Skeletal muscle cell (primary cell): ENCODE measurements at places on chromosomes 16 and 17.

DNA sequence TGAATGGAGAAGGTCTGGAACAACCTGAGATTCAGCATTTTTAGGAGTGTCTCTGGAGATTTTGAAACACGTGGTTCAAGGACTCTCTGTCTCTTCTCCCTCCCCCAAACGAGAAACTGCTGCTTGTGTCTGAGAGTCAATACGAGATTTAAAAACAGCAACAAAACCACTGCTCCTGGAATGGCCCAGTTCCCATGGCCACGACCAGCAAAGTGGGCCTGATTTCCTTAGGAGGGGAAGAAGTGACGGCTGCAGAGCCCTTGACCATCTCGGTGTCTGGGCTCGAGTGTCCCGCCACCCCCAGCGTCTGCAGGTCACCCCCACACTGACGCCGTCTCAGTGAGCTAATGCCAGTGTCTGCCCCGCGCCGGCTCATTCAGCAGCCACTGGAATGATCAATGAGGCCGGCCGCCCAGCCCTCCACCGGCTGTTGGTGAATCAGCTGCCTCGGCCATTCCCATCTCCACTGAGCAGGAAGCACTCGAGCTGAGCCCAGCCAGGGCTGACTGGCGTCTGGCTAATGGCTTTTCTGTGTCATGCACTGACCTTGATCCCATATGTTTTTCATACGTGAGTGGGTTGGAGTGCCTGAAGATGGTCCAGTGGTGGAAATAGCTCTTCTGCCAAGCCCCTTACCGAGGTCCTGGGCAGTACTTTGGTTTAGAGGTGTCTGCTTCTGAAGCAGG lies 151.8 kb downstream of the PITPNC1 start:
- peak; percentile 69 for DNase-seq

DNA sequence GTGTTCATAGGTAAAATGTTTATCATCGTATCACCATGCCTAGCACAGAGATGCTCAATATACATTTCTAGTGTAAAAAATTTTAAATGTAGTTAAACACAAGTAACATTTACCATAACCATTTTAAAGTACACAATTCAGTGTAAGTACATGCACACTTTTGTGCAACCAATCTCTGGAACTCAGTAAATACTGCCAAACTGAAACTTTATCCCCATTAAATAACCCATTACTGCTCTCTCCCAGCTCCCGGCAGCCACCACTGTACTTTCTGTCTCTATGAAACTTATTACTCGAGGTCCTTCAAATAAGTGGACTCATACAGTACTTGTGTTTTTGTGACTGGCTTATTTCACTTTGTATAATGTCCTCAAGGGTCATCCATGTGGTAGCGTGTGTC lies 29.0 kb downstream of the RMI2 start:
- no peak for DNase-seq

DNA sequence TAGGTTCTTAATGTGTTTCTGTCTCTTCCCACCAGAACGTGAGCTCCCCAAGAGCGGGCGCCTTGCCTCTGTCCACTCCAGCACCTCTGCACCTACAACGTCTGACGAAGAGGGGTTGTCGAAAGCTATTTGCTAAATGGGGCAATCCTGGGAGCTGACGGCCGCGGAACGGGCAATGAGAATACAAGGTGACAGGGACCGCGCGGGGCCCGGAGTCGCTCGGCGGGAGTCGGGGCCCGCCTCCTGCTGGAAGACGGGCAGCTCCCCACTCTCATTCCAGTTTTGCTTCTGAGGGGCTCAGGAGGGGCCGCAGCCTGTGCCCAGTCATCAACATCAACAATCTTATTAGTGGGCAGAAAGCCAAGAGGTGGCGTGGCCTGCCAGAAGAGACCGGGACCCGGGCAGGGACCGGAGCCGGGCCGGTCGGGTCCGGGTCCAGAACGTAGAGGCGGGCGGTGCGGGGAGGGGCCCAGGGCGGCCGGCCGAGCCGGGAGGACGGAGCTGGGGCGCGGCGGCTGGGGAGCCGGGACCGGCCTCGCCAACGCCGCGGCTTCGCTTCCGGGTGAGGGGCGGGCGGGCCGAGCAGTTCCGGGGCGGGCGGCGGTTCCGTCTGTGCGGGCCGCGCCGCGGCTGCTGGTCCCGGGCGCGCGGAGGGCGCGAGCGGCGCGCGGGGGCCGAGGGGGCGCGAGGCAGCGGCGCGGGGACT lies at the start of gene MOSMO:
Gene MOSMO, plus strand, starts transcription at position 603 of the 706 bp plus-strand sequence. CDS start 191 bp downstream, outside the sequence.
- DNase-seq = no peak

DNA sequence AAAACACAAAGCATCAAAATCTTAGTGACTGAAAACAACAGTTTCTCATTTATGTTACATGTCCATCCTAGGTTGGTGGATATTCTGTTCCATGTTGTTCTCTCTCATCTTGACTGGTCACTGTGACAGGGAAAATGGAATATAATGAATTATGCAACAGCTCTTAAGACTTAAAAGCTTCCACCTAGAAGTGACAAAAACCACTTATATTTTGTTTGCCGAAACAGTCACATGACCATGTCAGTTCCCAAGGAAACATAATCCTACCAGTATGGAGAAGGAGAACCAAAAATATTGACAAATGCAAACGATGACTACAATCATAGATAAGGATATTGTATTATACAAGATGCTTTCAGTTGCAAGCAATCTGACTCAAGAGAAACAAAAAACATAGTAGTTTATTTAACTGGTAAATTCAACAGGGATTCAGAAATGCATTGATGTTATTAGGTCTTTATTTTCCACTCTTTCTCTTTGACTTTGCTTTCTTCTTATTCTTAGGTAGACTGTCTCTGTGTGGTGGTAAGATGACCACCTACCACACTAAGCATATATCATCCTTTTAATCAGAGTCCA lies 103.8 kb downstream of the SSH2 start:
- DNase-seq = no peak

GRCh38 chr17:1959871-1960544 lies 65.1 kb downstream of the RTN4RL1 start:
- DNase-seq = no peak

DNA sequence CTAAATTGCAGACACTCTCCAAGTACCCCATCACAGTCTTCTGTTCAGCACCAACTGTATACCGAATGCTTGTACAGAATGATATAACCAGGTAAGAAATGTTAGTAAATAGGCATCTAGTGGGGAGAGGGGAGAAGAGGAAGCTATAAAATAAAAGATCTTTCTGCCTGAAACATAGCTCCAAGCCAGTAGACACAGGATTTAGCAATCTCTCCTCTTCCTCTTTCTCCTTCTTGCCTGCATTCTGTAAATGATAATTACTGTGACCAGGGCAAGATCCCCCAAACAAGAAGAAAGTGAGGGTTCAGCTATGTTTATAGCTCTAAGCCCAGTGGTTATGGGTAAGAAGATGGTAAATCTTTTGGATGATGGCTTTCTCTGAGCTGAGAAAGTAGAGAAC lies 17.9 kb downstream of the ACSM3 start:
- no peak for DNase-seq

GRCh38 chr16:23952128-23952970 lies 116.6 kb downstream of the PRKCB start:
- no peak for DNase-seq

DNA sequence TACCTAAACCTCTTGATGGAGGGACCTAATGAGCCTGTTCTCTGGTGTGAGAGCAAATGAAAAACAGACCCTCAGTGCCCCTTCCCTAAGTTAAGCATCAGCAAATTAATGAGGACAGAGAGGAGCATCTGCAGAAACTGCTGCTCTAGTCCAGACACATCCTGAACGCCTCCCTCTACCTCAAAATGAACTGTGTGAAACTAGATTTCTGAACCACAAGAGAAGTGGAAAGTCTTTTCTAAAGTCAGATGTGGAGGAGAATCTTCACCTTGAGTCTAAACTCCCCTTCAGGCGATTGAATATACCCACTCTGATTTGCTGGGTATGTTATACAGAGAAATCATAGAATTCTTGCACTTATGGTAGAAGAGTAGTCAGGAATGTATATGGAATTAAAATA lies 104.4 kb upstream of the AMZ2 start:
- no peak for DNase-seq

- no peak for DNase-seq
Observed at GRCh38 chr16:23803591-23804123, 32.1 kb upstream of the PRKCB start.

DNA sequence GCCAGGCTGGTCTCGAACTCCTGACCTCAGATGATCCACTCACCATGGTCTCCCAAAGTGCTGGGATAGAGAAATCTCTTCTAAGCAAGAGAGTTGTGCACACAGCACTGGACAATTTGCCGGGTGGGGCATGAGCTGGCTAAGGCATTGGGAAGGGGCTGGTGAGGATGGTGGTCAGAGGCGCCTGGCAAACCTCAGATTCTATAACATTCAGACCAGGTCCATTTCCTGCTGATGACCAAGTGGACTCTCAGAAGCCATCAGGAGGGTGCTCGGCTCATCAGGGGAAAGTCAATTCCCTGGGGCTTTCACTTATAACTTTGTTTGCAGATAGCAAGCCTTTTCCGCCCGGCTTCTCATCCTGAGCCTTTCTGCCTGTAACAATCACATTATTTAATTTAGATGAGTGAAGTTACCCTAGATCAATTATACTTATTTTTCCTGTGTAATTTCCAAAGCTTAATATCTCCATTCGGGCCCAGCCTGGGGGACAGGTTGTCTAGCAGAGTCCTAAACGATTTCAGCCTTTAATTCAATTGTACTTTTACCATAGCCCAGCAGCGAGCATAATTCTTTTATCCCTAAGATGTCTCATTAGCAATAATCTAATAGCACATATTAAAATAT lies 15.0 kb upstream of the SLC6A2 start:
- no peak for DNase-seq

DNA sequence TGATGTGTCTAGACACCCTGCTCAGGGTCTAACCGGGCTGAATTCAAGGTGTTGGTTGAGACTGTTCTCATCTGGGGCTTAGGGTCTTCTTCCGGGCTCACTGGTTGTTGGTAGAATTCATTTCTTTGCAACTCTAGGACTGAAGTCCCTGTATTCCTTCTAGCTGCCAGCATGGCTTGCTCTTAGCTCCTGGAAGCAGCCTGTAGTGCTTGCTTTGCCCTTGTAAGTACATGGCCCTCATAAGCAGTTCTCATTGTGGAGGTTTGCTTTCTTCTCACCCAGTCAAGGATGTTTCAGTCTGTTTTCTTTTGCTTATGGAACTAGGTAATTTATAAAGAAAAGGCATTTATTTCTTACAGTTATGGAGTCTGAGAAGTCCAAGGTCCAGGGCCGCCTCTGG lies 26.3 kb downstream of the COX10 start:
- no peak for DNase-seq

GRCh38 chr17:7215652-7216180 lies 3.9 kb downstream of the DLG4 start:
- DNase-seq = no peak

GRCh38 chr17:54899721-54900456 lies 763 bp upstream of the TOM1L1 start:
- DNase-seq = no peak

GRCh38 chr17:68238871-68239253 lies 9.0 kb upstream of the AMZ2 start:
- no peak for DNase-seq

- no peak for DNase-seq
Observed at GRCh38 chr17:78341559-78342448, 18.1 kb downstream of the SOCS3 start.

DNA sequence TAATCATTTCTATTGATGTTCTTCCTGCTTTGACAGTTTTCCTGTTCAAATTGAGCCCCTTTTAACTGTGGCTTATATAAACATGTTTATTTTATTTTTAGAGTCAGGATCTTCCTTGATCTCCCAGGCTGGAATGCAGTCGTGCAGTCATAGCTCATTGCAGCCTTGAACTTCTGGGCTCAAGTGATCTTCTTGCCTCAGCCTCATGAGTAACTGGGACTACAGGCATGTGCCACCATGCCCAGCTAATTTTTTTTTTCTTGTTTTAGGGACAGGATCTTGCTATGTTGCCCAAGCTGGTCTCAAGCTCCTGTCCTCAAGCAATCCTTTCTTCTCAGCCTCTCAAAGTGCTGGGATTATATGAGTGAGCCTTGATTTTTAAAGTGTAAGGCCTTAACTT lies 14.7 kb downstream of the PHKB start:
- no peak for DNase-seq

- DNase-seq = no peak
Observed at GRCh38 chr17:45230787-45231480, 9.2 kb downstream of the FMNL1 start.

- DNase-seq = no peak
Observed at GRCh38 chr17:78248051-78248914, 16.9 kb downstream of the TMEM235 start.

DNA sequence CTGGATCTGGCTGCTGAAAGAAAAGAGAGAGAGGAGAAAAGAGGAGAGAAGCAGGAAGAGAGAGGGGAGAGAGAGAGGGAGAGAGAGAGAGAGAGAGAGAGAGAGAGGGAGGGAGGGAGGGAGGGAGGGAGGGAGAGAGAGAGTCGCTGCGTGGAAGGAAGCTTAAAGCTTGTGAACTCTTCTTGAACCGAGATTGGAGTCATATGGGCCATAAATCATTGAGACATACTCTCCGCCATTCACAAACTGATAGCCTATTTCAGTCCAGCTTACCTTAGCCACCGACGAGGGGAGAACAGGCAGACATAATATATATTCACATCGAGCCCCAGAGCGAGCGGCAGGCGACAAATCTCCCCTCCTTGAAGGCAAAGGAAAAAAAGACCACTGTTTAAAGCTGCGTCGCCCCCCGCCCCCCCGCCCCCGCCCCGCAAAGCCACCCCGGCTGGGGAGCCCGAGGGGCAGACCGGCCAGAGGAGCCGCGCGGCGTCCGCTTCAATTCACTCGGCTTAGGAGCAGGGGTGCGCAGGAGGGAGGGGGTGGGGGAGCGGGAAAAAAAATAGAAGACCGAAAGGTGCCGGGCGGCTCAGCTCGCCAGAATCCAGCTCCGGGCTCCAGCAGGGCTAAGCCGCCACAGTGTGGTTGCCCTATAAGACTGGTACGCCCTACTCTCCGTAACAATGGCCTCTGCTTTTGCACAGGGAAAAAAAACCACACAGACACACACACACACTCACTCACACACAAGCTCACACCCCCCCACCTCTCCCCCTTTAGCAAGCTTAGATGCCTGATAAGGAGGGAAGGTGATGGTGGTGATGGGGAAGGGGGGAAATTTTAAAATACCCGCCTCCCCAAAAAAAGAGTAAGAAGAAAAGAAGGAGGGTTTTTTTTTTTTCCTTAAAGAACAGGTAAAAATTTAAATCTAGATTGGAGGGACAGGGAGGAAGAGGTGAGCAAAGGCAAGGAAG lies 10.6 kb upstream of the HOXB2 start:
- DNase-seq = peak; percentile 74
